ENCODE measurements at places on chromosomes 5 and 9.

GRCh38 chr9:70578720-70579119 lies 164.3 kb upstream of the KLF9 start:
- no peak for DNase-seq

GRCh38 chr5:73939557-73939956 lies 313.6 kb downstream of the ARHGEF28 start:
- DNase-seq: no peak

DNA sequence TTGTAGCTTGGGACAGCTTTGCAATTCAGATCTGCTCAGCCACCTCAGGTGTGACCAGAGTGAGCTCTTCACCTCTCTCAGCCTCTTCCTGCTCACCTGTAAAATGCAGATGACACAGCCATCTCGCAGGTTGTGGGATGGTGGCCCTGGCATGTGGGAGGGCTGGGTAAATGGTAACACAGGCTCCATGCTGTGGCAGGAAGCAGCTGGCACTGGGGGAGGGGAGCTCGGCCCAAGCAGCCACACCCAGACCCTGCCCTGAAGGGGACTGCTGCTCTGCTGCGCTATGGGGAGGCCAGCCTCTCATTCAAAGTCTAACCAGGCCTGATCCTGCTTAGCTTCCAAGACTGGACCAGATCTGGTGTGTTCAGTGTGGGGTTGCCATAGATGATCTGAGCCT lies 24.1 kb downstream of the PHF2 start:
- DNase-seq: no peak

DNA sequence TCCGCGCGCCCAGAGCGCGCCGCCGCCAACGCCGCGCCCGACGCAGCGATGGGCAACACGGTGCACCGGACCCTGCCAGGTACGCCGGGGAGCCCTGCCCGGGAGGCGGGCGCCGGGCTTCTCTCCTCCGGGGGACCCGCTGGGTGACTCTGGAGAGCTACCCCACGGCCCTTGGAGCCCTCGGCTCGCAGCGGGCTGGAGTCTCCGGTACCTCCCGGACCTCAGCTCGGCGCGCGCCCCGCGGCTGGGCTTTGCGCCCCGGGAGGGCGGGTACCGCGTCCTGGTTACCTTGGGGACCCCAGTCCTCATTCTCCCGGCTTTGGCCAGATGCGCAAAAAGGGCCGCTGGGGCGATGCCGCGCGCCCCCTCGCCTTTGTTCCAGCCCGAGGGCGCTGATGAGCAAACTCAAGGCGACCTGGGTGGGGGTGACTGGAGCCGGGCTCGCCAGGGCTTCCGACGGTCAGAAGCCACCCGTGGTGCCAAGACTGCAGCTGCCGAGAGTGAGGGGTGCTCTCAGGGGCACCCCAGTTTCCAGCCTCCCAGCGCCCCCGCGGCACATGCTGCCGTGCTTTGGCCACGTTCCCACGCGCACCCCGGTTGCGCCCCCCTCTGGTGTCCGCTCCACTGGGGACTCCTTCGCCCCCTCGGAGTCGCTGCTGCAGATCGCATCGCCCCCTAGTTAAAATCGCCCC lies 442 bp downstream of the NEURL1B start:
- DNase-seq: no peak

DNA sequence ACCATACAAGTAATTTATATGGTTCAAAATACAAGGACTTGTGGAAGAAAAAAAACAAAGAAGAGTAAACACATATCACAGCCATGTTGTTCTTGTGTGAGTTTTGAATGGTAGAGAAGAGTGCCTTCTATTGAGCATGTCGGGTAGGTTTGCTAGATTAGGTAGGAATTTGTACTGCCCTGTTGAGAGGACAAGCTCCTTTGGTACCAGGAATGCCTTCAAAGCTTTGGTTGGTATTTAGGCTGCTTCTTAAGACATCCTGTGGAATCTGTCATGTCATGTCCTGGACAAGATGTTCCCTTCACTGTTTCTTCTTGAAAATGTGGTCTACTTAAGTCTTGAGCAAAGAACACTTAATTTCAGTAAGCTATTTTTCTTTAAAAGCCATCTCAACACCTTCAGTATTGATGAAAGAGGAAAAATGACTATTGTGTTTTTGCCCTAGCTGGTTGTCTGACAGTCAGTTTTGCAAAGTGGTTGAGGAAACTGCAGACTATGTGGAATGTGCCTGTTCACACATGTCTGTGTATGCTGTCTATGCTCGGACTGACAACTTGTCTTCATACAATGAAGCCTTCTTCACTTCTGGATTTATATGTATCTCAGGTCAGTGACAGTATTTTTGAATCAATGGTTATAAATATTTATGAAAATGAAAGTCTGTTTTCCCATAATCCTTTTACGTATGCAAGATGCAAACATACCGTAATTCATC lies 296.9 kb downstream of the ADGRV1 start:
- no peak for DNase-seq

DNA sequence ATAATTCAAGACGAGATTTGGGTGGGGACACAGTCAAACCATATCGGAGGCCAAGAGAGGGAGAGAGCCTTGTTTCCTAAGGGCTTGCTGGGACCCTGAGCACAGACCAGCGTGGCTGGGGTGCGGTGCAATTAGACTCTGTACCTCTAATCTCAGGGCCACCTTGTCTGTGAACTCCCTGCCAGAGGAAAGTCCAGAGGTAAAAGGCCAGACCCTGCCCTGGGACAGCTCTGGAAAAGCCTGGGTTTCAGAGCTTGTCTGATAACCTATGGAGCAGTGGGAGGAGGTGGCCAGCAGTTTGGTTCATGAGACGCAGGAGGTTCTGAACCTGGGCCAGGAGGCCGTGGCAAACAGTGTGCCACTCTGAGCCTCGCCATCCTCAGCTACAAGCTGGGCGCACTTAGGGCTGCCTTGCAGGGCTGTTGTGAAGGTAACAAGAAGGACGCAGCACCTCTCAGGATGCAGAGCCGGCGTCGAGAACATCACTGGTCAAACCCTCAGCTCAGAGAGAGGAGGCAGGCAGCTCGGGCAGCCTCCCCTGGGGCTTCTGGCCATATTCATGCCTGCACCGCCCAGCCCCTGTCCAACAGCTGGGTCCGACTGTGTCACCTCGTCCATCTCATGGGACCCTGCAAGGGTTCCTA lies 4.8 kb upstream of the DOLPP1 start:
- no peak for DNase-seq

DNA sequence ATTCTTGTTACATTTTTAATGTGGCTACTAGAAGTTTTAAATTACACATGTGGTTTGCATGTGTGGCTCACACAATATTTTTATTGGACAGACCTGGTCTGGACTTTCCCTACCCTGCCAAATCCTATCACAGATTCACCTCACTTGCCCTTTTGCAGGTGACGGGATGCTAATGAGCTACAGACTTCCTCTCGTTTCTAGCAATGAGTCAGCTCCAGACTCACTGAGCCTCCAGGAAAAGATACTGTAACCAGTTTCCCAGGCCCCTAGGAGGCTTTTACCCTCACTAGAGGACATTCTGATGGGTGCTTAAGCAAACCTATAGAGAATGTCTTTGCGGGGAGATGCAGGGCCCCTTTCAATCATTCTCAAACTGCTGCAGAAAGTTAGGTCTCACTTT lies 135.4 kb downstream of the WDR41 start:
- no peak for DNase-seq

DNA sequence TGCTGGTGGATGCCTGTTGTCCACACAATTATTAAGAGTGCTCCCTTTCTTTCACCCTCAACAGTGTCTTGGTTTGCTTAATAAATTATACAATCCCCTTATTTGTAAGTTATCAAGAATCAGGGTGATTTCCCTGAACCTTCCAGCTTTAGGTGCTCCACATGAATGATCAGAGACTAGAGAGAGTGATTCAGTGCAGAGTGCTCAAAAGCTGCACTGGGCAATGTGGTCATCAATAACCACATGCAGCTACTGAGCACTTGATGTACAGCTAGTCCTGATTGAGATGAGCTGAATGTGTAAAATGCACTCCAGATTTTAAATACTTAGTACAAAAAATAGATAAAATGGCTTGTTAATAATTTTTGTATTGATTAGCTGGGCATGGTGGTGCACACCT lies 76.8 kb upstream of the TRIO start:
- no peak for DNase-seq

- no peak for DNase-seq
Observed at GRCh38 chr9:94183240-94183999, 75.7 kb upstream of the ZNF169 start.

GRCh38 chr5:134086225-134086942 lies 28.1 kb upstream of the TCF7 start:
- DNase-seq: no peak

DNA sequence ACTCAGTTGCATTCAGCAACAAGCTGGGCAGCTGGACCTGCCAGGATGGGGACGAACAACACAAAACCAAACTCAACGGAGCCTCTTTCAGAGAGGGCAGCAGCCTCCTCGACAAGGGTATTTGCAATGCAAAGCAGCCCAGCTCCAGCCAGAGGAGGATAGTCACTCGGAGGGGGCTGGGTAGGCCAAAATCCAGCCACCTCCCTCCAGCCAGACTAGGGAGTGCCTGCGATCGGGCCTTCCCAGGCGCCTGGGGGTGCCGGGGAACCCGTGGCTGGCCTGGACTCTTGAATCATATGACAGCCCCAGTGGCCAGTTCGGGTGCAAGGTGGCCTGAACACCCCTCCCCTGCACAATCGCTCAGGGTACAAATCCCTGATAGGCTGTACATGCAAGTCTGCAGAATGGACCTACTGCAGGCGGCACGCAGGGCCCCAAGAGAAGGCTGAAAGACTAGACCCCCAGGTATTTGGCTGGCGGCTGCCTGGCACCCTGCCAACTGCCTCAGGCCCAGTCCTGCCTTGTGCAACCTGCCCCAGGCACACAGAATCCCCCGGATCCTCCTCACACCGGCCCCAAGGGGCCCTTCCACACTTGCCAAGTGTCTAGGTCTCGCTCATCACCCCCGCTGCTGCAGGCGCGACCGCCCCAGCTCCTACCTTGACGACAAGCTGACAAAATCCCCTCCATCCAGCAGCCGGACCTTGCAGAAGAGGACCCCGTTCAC lies 1.3 kb downstream of the EEIG1 start:
- no peak for DNase-seq

DNA sequence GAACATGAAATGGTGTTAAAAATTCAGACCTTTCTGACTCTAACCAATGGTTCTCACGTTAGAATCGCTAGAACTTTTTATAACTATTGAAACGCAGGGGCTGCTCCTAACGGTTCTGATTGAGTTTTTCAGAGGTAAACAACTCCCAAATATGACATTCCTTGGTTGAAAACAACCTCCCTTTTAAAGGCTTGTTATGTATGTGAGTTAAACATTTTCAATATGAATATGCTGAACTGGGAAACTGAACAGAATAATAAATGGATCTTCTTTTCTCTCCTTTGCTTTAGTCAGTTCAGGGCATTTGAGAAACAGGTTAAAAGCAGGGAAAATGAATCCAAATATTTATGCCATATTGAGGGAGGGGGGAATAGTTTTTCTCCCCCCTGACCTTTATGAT lies 13.2 kb upstream of the DPYSL3 start:
- DNase-seq: no peak

DNA sequence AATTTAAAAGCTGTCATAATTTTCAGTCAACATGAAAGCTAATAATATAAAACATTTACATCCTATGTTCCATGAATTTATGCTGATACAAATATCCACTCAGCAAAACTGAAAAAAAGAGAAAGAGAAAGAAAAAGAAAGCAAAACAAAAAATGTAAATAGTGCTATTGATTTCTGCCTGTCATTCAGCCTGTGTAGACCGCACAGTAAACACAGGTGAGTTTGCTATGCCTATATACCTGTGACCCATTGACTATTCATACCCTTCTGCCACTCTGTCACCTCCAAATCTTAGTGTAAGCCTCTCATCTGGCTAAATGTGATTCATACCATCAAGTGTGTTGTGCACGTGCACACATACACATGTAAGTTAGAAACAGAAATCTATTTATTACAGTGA lies 359.0 kb upstream of the RORB start:
- no peak for DNase-seq

DNA sequence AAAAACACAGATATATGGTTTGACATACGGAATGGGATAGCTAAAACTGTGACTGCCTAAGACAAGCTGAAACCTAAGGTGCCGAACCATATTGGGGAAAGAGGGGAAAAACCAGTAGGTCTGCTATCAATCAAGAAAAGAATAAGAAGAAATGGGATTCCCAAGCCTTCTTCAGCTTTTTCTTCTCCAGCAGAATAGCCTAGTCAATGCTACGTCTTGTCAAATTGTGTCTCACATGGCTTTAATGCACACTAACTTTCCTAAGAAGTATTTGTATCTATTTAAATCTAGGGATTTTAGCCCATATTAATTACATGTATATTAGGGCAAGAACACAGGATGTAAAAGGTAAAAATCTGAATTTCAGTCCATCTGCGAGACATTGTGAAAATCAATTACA lies 797 bp upstream of the FBXO38 start:
- no peak for DNase-seq

DNA sequence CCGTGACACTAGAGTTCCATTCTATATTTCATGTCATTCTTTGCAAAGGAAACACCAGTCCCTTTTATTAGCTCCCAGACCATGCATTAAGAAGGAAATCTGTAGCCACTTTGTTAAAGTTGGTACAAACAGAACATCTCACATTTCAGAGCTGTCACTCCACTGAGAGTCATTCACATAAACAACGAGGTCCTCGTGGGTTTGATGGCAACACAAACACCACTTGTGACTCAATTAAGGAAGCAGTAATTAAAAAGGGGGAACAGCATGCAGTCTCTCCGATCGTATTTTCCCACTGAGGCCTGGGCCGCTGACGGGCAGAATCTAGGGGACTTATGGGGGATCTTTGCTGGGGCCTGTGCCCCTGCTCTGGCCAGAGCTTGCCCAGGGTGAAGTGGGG lies 94.2 kb upstream of the ZNF618 start:
- DNase-seq: no peak

DNA sequence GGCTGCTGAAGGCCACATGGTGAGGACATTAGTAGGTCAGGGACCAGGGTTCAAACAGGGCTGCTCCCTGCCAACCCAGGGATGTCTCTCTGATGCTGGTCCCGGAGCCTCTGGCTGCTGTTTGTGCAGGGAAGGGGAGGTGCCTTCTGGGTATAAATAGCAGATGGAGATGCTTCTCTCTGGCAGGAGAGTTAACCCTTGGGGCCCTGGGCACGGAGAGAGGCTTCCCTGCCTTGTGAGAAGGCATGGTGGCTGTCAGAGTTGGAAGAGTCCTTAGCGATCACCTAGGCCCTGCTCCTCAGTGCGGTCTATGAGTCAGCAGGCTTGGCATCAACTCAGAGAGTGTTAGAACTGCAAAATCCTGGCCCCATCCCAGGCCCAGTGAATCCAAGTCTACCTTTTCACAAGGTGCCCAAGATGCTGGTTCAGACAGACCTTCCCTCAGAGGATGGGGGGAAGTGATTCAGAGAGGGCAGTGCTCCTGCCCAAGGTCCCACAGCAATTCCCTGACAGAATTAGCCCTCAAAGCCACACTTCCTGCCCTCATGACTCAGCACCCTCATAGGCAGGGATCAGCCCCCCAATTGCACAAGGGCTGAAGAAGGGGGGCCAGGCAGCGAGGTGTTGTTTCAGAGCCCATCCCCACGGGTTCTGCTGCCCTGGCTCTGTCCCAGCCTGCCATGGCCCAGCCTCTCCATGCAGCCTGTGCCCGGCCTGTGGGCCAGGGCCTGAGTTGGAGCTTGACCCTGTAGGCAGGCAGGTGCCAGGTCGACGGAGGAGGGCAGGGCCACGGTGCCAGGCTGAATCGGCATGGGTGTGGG lies 25.6 kb downstream of the CAMK2A start:
- DNase-seq: no peak

GRCh38 chr5:57891443-57891842 lies 408.8 kb upstream of the ACTBL2 start:
- DNase-seq: no peak

GRCh38 chr9:95048225-95049087 lies 269.1 kb downstream of the FANCC start:
- peak; percentile 21 for DNase-seq

Data from T follicular helper cell (primary cell).